ENCODE measurements at places on chromosomes 7 and 10.

DNA sequence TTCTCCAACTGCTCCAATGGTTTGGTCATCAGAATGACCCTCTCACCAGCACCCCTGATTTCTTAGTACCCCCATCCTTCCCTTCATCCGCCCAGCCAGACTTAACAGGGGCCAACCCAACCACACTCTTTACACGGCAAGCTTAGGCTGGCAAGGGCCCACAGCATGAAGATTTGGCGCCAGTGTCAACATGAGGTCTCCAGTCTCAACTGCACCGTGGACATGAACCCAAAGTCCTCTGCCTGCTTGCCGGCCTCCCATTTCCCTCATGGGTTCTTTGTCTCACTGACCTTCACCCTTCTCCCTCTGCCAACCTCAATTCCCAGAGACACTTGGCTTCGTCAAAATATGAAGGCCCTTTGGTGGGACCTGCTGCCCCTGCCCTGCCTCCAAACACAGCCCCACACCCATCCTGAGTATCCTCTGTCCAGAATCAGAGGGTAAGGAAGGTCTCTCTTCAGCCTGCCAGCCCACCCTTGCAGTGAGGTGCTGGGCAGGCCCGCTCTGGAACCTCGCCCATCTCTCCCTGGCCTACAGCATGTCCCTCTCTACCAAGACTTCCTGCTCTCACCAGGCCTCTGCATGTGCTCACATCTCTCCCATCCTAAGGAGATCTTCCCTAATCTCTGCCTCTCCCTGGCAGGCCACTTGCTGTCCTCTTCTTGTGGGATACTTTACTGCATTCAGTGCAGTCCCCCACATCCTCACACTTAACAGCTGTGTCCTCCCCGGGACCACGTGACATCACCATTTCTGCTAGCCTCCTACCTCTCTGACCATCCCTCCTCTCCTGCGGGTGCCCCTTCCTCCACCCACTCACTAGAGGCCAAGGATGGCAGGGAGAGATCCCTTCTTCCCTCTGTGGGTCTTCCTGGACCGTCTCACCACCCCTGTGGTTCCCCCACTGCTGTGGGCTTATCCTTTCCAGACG, 91.7 kb upstream of the ZMIZ1 start:
- DNase-seq: no peak

GRCh38 chr7:142364551-142364950, 106.7 kb upstream of the PRSS58 start:
- no peak for DNase-seq

DNA sequence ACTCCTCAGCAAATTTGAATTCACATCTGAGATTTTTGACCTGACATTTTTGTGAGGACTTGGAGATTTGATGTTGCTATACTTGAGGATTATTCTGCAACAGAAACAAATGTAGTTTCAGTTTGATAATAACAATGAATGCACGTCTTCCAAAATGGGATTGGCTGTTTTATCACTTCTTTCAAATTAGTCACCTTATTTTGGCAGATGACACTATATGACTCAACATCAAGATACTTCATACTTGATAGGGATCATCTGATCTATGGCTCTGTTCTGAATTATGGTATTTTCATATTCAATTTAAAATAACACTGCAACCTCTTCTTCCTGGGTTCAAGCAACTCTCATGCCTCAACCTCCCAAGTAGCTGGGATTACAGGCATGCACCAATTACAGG, 24.2 kb downstream of the ARL5B start:
- DNase-seq: no peak

DNA sequence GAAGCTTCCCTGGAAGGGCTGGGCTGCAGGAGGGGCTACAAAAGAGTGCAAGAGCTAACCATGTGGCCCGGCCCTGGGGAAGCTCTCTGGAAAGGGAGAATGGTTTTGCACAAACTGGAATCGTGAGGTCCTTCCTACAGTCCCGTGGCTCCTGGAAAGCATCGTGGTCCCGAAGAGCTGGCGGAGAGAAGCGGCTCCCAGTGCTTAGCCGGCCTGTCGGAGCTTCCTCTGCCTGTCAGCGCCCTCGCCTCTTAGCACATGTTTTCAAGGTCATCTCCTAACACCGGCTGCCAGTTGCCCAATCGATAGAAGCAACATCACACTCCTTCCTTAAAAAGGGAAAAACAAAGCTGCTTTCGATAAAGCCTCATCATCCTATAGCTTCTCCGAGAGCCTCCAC, 42.1 kb upstream of the MGMT start:
- DNase-seq: no peak

- DNase-seq: no peak
These were observed 3.3 kb downstream of the WIPF3 start for GRCh38 chr7:29809533-29810155.

DNA sequence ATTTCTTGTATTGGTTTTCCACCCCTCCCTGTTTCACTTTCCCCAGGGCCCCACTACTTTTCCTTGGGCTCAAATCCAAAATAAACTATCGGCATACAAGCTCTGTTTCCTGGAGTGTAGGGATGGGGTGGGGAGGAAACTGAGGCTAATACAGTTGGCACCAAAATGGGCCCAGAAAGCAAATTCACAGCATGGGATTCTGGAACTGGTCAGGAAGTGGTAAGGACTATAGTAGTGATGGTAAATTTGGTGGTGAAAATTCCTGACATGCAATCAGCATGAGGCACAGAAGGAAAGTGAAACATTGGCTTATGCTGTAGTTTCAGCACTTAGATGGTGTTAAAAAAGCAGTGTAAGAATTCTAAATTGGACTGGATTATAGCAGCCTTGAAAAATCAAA, 8.7 kb upstream of the SAMD9L start:
- DNase-seq: no peak

DNA sequence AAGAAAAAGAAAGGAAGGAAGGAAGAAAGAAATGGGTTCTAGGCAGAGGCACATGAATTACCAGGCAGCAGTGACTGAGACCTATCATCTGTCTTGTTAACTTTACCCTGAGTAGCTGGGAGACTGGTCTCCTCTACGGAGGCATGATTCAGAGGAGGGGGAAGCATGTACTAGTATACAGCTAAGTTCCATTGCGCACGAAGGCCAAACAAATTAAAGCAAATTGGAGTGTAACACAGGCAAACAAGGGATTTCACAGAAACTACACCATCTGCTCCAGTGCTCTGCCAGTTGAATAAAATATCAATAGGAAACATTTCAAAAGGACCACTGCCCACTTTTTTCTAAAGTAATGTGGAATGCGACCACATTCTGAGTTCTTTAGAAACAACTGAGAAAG, 65.9 kb upstream of the RSU1 start:
- DNase-seq: no peak

GRCh38 chr10:22658745-22659410, 55.5 kb downstream of the PIP4K2A start:
- no peak for DNase-seq

- no peak for DNase-seq
These were observed 324.4 kb upstream of the ZNF32 start for GRCh38 chr10:43972976-43973647.

- DNase-seq: no peak
These were observed 1.5 kb upstream of the JAKMIP3 start for GRCh38 chr10:132064082-132064755.

- no peak for DNase-seq
These were observed 135.4 kb upstream of the NAMPT start for GRCh38 chr7:106420210-106420609.

- no peak for DNase-seq
These were observed 715.1 kb downstream of the GRID1 start for GRCh38 chr10:85651497-85651882.

DNA sequence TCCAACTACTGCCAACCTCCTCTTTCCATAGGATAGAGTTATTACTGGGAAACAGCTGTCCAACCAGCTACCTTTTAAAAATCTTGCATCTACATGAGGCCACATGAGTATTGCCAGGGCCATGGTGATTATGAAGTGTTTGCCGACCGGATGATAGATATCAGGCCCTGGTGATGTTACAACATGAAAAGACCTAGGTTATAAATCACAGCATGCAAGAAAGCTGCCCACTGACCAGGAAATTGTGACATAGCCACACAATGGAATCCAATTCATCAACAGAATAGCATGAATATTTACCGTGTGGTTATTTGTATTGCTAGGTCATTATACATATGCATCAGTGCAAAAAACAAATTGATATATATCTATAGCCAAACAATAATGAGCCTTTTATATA, 517.0 kb downstream of the INHBA start:
- no peak for DNase-seq

DNA sequence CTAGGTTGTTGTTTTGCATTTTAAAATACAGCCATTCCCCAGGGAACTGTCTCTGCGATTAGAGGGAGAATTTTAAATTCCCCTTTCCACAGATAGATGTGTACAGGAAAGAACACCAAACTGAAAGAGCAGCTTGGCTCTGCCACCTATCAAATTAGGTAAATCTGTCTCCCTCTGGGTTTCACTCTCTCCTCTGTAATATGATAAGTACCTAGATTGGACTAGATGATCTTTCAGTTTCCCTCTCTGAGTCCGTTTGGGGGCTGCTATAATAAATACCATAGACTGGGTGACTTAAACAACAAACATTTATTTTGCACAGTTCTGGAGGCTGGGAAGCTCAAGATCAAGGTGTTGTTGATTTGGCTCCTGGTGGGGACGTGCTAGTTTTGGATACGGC, 186.0 kb downstream of the KIF20B start:
- DNase-seq: no peak

- no peak for DNase-seq
These were observed 63.7 kb downstream of the ARHGAP12 start for GRCh38 chr10:31864834-31865518.

- no peak for DNase-seq
These were observed 255.3 kb downstream of the DNAJB9 start for GRCh38 chr7:108824840-108825580.

DNA sequence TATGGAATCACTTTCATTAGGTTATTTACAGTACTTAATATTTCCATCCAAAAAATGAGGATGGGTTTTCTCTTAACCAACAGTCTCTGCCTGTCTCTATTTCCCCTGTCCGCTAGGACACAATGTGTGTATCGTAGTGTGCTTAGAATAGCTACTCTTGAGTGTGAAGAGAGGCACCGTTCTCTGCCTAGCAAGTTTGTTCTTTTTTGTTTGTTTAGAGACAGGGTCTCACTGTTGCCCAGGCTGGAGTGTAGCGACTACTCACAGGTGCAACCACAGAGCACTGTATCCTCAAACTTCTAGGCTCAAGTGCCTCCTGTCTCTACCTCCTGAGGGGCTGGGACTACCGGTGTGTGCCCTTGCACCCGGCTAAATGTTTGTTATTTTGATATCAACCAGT, 121.9 kb downstream of the ANK3 start:
- no peak for DNase-seq

- DNase-seq: peak; percentile 18
These were observed 127.5 kb downstream of the ABCA13 start for GRCh38 chr7:48298779-48299178.

DNA sequence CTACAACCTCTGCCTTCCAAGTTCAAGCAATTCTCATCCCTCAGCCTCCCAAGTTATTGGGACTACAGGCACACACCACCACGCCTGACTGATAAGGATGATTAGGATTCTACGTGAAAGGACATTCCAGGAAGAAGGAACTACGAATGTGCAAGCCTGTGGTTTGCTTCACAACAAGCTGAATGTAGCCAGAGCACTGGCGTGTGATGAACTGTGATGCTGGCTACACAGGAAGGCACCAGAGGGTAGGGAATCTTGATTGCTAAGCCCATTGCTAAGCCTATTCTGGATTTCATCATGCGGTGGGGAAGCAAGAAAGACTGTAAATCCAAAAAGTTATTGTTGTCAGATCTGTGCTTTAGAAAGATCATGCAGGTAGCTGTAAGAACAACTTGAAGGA, 72.3 kb upstream of the SRRM3 start:
- no peak for DNase-seq

DNA sequence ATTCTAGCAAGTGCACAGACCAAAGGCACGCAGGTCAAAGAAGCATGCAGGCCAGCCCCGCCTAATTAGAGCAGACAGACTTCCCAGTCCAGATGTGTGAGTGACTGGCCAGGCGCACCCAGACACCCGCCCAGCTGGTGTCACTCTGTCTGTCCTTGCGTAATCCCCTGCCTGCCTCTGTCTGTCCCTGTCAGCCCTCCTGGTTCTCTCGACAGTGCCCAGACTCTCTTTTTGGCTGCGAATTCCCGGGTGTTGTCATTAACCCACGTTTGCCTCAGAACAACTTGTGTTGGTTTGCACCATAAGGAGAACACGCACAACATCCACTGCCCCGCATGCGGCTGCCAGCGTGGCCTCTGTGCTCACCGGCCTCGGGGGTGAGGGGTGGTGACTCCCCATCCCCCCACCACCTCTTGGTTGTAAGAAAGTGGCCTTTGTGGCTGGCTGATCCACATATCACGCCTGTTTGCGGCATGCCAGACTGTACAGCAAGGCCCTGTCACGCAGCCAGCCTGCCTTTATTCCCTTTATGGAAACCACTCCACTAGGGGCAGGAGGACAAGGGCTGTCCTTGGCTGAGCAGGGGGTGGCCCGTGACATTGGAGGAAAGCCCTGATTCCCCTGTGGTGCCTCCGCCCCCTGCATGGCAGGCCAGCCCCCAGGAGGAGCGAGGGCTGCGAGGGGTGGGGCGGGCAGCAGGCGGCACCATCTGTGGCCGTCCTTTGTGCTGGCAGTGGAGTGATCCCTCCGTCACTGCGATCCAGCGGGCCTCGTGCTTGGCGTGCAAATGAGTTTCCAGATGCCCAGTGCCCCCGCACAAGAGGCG, 72.8 kb upstream of the PPIF start:
- no peak for DNase-seq

DNA sequence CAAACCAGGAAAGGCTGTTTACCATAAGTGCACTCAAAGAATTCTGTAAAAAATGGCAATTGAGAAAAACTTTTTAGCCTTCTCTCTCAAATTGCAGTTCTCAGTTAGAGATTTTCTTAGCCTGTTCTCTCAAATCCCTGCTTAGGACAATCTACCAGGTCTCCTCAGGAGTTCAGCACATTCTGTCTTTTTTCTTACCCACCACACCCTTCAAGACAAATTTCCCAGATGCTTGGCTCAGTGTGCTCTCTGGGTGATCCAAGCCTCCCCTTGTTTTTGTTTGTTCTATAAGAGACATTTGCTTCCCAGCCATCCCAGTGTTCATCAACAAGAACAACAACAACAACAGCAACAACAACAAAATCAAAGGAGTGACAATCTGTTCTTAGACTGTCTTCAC, 87.3 kb downstream of the MACC1 start:
- no peak for DNase-seq
